Left cardiac atrium (tissue), 4 donors: ENCODE measurements at places on chromosomes 1 and 21. TPM values are rescaled to one million over a fixed set of nuclear protein-coding genes. Genes with fewer than 3 reads are reported as not detected.

The CLCA4 gene
- not detected for total RNA-seq

DNA sequence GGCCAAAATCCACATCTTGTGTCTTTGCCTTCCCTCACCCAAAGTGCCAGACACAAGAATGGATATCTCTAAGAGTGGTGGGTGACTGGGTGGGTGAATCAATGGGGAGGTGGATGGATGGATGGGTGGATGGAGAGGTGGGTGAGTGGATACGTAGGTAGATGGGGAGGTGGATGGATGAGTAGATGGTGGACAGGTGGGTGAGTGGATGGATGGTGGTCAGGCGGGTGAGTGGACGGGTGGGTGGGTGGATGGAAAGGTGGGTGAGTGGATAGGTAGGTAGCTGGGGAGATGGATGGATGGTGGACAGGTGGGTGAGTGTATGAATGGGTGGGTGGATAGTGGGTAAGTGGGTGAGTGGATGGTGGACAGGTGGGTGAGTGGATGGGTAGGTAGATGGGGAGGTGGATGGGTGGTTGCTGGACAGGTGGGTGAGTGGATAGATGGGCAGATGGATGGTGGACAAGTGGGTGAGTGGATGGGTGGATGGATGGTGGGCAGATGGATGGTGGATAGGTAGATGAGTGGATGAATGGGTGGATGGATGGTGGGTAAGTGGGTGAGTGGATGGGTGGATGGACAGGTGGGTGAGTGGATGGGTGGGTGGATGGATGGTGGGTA is 34.2 kb downstream of the SLC19A1 start:
- DNase-seq = no peak

GRCh38 chr21:45847870-45848269 is 133.7 kb upstream of the COL6A1 start:
- DNase-seq = no peak

The PPM1J gene
- total RNA-seq = 4.9 TPM

GRCh38 chr1:41401899-41402298 is 40.7 kb downstream of the FOXO6 start:
- DNase-seq = no peak

The EVA1C gene
- total RNA-seq = 52.8 TPM

DNA sequence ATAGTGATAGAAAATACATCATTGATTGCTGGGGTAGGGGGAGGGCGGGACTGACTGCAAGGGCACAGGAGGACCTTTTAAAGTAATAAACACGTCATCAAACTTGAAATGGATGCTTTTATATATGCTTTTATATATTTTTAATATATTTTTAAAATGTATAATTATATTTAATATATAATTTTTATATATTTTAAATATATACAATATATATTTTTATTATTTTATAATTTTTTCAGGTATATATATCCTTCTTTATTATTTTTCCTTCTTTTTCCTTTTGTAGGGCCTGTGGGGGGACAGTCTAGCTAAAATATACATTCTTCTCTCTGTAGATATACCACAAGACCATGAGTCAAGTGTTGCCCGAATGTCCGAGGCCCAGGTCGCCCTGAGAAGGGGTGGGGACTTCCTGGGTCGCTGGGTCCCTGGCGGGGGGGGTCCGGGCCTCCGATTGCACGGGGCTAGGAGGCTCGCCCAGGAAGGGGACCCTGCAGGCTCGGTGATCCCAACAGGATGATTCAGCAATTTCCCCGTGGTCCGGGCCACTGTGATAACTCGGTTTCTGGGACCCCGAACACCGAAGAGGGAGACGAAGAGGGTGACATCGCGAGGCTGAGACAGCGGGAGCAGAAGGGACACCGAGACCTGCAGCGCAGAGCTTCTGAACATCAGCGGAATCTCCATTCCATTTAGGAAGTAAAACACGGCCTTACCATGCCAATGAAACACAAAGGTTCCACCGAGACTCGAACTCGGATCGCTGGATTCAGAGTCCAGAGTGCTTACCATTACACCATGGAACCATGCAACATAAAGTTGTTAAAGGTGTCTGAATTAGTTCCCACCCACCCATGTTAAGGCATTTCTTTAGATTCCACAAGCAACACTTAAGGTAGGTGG is 112.5 kb upstream of the NBPF11 start:
- no peak for DNase-seq

DNA sequence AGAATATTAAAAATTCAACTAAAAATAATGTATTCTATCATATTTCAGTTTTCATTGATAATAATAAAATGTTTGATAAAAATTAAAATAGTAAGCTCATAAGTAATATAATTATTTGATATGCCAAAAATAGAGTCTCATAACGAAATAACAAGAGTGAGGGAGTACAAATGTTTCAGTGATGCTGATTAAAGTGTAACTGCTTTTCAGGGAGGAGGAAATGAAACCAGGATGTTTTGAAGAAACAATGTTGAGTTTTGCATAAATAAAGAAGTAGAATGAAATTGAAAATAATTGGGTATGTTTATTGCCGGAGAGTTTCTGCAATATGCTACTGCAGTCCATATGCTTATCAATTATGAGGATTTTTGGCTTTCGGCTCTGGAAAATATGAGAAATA is 1159.8 kb upstream of the ADGRL2 start:
- DNase-seq = no peak

The CFH gene
- 131 TPM for total RNA-seq

DNA sequence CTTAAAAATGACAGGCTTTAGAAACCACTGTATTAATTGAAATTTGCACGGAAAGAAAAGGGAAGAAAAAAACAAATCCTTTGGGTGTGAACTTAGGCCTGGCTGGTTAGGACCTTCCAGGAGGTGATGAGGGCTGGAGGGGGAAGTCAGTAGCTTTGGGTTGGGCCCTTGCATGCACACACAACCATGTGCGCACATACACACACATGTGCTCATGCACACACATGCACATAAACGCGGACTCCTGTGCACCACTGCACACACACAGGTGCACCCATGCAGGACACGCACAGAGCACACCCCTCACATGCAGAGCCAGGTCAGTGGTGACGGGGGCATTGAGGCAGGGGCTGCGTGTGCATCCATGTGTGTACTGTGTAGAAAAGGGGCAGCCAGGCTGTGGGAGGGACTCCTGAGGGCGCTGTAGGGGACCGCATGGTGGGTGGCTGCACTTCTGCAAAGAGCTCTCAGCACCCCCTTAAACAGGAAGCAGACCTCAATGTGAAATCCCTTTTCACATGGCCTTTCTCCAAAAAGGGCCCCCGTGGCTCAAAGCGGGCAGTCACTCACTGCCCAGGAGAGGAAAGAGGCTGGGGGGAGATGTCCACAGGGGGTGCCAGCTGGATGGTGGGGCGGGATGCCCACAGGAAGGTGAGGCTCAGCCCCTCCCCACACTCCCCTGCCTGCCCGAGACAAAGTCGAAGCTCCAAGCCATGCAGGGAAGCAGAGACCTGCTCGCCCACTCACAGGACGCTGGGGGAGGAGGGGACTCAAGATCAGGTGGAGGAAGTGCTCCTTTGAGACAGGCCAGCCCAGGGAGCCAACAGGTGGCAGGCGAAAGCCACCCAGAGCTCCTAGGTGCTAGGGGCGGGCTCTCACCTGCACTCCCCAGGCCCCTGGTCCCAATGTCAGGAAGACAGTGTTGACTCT is 95.2 kb downstream of the ITPKB start:
- DNase-seq = no peak

DNA sequence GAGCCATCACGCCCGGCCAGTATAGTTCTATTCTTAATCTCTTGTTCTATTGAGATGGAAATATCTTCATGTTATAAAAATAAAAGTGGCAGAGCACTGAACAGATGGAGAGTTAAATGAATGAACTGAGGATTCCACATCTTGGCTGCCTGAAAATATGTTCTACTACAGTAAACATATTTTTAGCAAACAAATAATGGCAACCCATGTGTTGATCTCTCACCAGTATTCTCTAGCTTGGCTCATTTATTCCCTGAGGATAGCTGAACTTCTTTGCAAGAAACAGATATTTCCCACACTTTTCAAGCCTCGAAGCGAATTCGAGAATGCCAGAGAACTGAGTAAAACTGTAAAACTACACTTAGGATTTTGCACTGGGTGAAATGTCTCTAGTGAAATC is 58.9 kb downstream of the DIRAS3 start:
- no peak for DNase-seq

The CXADR gene
- total RNA-seq = 9.8 TPM

DNA sequence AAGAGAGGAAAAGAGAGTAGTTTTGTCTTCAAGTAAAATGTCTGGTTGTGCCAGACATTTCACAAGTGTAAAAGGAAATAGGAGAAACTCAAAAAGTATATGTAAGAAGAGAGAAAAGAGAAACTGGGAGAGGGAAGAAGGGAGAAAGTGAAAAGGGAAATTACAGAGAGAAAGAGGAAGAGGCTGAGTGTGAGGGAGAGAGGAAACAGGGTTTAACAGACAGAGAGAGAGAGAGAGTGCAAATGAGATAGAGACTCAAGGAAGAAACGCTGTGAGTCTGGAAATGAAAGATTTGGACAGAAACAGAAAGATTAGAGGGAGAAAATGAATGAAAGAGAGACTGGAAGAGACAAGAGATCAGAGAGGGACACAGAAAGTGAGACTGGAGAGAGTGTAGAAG is 806.2 kb downstream of the PLA2G4A start:
- DNase-seq = no peak

The SPRR2G gene
- not detected for total RNA-seq

- DNase-seq = no peak
These were observed 1.5 kb upstream of the RGS1 start for GRCh38 chr1:192574073-192574472.

DNA sequence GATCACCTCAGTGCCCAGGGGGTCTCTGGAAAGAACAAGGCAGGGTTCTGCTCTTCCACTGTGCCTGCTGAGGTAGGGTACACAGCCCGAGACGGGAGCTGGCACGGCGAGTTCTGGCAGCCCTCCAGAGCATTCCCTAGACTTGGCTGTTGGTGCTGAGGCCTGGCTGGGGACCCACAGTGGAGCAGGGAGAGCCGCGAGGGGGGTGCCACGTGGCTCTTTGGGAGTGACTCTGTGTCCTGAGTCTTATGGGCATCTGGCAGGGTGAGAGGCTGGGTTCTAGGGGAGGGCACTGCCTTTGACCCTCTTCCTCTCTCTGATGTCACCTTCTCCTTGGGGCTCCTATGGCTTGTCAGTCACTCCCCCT is 336.4 kb downstream of the CAMTA1 start:
- peak; percentile 73 for DNase-seq

DNA sequence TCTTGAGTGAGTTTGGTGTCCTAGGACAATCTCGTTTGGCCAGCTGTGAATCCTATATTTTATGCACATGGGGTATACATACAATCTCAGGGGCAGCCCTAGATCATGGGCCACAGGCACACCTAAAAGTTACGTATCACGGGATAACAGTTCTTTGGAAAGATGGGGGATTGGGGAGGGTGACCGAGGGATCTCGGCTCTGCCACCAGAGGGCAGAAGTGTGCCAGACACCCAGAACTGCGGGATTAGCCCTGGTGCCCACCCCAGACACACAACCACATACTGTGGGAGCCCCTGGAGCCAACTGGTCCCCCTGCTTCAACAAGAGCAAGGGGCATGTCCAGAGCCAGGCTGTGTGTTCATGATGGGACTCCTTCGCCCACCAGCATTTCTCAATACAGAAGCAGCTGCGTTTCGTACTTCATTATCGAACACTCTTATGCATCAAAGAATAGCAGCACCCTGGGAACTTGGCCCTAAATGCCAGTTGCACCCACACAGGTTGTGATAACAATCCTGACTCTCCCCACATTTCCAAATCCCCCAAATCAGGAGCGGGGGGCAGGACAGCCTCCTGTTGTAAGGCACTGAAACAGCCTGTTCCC is 37.4 kb downstream of the TMCO4 start:
- no peak for DNase-seq

DNA sequence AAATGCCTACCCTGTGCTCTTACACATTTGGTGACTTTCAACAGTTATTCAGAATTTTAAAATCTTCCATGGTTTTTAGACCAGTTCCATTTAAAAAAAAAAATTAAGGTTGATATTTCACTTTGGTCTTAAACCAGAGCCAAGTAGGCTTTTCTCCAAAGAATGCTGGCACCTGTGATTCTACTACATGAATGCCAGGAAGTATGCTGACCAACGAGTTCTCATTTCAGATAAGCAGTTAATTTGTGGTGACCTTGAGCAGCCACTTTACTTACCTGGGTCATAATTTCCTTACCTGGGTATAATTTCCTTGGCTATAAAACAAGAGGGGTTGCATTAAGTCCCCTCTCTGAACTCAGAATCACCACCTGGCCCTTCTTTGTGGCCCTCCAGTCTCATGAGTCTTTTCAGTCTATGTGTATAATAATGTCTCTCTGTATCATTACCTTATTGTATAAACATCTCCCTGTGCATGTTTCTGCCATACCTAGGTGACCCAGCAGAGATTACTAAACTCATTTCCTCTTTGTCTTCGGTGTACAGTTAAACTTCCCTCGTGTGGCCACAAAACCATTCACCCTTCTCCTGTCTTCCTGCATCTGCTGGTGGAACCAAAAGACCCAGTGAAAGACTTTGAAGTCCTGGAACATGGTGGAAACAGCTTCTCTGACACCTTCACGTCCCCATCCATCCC is 139.1 kb upstream of the DPT start:
- DNase-seq = no peak

The TMEM53 gene
- total RNA-seq = 11.1 TPM

- DNase-seq = no peak
These were observed 2.6 kb downstream of the PUM1 start for GRCh38 chr1:31062867-31063380.

- DNase-seq = no peak
These were observed 55.5 kb upstream of the DNAJC6 start for GRCh38 chr1:65253800-65254319.

DNA sequence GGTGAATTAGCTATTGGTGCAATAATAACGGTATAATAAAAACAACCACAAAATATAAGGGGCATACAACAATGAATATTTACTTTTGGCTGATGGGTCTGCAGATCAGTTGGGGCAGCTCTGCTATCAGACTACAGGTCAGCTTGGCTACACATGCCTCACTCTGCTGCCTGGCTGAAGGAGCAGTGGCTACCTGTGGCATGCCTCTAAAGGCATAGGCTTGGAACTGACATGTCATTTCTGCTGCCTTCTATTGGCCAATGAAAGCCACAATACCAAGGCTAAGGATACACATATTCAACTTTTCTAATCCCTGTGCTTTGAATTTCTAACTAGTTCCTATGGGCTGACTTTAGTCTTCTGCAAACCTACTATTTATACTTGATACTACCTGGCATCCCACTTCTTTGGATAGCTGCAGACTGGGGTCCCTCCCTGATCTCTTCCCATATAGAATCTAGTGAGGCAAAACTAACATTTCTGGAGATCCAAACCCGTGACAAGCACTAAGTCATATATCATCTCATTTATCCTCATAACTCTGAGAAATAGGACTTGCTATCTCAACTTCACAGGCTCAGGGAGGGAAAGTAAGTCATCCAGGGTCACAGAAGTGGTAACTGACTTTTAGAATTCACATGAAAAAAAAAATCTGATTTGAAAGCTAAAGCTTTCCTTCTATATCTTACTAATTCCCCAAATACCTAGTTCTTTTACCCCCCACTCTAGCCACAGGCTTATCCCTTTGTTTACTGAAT is 19.2 kb upstream of the SYDE2 start:
- no peak for DNase-seq

The GIPC2 gene
- 3.1 TPM for total RNA-seq

GRCh38 chr1:149977345-149977744 is 33.2 kb downstream of the OTUD7B start:
- no peak for DNase-seq

GRCh38 chr1:154972517-154973343 is 1.8 kb upstream of the CKS1B start:
- peak; percentile 85 for DNase-seq
